ENCODE measurements at places on chromosomes 6 and 20.

GRCh38 chr6:169912266-169913095, 161.1 kb downstream of the ERMARD start:
- DNase-seq = no peak

- no peak for DNase-seq
Measured at GRCh38 chr6:10000551-10000950, 414.3 kb downstream of the TFAP2A start.

- DNase-seq = no peak
Measured at GRCh38 chr6:75102301-75102700, 103.6 kb downstream of the COL12A1 start.

DNA sequence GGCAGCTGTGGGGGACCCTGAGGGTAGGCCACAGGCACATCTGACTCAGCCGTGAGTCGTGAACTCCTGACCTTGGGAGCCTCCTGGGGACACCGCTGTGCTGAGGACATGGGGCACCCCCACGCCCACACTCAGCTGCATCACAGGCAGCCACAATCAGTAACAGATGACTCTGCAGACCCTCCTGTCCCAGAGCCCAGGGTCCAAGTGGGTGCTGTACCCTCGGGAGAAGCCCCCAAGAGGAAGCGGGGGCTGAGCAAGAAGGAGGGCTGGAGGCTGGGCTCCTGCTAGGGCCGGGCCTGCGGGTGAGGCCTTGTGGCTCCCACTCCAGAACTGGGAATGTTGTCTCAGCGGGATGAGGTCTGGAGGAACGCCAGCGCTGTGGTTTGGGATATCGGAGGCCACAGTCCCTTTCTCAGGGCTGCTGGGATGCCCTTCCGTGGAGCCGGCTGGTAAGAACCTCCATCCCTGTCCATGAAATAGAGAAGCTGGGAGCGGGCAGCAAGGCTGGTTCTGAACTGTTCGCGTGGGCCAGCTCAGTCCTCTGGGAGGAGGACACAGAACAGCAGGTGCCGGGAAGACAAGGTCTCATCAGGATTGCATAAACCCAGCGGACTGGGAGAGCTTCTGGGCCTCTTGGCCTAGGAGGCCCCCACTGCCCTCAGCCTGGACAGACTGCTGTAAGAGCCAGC, 3.1 kb upstream of the LAMA5 start:
- DNase-seq = no peak

DNA sequence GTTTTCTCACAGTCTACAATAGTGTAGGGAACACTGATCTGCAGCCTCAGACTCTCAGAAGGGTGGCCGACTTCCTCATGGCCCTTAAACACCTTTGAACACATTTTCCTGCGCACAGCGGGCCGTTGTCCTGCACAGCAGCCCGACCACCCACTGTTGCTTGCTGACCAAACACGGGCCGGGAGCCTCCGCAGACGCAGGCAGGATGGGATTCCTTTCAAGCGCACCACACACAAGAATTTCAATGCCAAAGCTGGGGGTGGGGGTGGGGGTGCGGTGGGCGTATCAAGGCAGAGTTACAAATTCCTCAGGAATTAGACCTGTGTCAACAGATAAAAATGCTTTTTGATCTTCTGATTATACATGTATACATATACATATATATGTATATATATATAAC, 74.5 kb downstream of the HUS1B start:
- no peak for DNase-seq

GRCh38 chr6:14732226-14732843, 513.5 kb upstream of the JARID2 start:
- no peak for DNase-seq

DNA sequence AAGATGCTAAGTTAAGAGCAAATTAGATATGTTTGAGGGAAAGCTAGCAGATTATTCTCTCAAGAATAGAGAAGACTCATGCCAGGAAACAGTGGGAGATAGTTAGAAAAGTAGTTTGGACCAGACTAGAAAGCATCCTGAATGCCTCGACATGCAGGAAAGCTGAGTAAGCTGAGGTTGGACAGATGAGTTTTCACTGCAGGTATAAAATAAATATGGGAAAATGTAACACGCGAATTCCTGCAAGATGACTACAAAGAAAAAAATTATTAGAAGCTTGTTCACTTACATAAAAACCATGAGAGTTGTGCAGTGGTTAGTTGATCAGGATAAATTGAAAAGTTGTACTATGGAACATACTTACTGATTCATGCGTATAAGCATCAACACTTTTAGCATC, 484.2 kb upstream of the MANEA start:
- DNase-seq = no peak

DNA sequence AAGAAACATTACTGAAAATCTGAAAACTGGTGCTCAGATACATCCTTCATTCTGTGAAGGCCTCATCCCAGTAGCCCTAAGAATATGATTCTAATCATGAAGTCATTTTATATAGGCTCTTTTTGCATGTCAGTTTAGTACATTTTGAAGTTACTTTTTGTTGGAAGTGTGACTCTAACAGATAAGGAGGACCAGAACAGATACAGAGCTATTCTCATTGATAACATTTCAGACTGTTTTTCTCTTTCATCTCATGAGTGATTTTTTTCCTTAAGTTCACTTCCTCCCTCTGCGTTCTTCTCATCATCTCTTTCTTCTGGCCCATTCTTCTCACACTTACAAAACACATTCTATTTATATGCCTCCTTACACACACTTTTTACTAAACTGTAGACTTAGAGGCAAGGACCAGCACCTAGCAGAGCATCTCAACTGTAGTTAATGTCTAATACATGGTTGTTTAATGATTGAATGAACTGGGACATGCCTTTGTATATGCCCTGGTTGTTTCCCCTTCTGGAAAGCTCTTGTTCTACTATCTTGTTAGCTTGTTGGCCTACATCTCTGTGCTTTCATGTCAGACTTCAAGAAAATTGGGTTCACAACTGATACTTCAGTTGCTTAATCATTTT, 8.7 kb downstream of the CTNNBL1 start:
- no peak for DNase-seq

- DNase-seq = no peak
Measured at GRCh38 chr6:12716298-12716916, at the start of gene PHACTR1. Gene PHACTR1 (plus strand): TSS chr6:12716767.

GRCh38 chr20:41072190-41072863, 43.7 kb downstream of the TOP1 start:
- DNase-seq = no peak

DNA sequence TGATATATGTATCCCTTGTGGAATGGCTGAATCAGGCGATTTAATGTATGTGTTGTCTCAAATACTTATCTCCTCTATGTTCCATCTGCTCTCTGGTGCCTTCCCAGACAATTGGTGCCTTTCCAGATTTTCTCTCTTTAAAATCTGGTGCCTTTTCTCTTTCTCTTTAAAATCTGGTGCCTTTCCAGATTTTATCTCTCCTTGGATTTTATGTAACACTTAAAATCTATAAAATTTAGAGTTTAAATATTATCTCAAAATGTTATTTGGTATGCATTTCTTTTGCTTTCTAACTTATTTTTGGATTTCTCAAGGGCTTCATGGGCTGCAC, 116.3 kb downstream of the KIF13A start:
- no peak for DNase-seq

DNA sequence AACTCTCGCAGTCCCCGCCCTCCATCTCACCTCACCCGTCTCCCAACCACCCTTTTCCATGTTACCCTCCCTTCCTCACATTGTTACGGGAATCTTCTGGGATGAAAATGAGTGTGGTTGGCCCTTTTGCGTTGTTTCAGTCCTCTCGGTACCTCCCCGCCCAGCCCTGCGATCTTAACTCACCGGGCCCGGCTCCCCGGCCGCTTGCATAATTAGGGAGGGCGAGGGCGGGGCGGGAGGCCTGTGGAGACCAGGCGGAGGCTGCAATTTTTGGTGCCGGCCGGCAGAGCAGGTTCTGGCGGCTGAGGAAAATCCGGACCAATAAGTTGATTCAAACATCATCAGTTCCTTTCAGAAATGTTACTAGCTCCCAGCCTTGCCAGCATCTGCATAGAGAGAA, 25.2 kb downstream of the TFAP2B start:
- no peak for DNase-seq

GRCh38 chr6:56514395-56514794, 128.3 kb downstream of the DST start:
- DNase-seq = no peak

- no peak for DNase-seq
Measured at GRCh38 chr20:34532756-34533155, 16.5 kb downstream of the DYNLRB1 start.

- no peak for DNase-seq
Measured at GRCh38 chr6:52540286-52540902, 36.5 kb downstream of the TRAM2 start.

DNA sequence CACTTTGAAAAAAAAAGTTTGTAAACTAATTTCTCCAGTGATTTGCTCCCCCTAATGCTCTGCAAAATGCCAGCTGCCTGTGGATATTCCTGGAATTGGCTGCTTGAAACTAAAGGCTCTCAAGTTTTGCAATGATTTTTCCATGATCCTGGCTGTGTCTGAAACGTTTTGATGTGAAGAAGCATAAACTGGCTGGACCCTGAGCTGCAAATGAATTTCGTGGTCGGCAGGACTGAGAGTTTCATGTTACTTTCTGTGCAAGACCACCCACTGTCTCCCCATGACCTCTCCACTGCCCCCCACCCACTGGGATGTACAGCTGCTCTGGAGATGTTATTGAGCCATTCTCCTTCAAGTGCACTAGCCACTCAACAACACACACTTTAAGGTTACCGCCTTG, 171.3 kb upstream of the SSTR4 start:
- no peak for DNase-seq

DNA sequence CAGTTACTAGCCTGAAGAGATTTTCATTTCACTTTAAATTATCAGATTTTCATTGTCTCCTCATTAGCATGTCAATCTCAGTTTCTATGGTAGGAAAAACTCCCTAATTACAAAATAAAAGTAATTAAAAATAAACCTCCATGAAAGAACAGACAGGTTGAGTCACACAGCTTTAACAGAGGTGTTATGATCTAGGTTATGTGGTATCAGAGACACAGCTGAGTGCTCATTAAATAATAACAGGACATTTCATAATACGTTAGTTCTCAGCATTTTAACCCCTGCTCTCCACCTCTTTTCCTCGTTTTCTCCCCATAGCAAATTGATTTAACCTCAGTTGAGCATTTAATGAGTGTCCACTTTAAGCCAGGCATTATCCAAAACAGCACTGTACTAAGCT, 21.9 kb downstream of the TPBG start:
- DNase-seq = no peak

- no peak for DNase-seq
Measured at GRCh38 chr6:161261325-161261724, 12.5 kb downstream of the AGPAT4 start.

- DNase-seq = no peak
Measured at GRCh38 chr6:111979633-111980032, 74.3 kb upstream of the CCN6 start.

GRCh38 chr6:108091288-108091687, 16.7 kb upstream of the OSTM1 start:
- DNase-seq = no peak

DNA sequence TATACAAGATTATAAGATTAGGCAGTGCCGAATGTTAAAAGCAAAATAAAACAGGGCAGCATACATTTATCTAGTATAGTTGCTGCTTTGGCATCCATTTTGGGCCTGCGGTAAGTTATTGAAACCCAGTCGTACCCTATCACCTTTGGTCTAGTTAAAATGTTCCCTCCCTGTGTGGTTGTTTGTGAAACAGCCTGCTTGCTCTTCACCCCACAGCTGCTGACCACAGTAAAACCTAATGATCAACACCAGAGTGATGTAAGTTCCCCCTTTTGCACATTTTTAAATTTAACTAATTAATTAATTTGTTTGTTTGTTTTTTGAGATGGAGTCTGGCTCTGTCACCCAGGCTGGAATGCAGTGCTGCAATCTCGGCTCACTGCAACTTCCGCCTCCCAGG, 50.3 kb upstream of the TXNDC5 start:
- DNase-seq = no peak

DNA sequence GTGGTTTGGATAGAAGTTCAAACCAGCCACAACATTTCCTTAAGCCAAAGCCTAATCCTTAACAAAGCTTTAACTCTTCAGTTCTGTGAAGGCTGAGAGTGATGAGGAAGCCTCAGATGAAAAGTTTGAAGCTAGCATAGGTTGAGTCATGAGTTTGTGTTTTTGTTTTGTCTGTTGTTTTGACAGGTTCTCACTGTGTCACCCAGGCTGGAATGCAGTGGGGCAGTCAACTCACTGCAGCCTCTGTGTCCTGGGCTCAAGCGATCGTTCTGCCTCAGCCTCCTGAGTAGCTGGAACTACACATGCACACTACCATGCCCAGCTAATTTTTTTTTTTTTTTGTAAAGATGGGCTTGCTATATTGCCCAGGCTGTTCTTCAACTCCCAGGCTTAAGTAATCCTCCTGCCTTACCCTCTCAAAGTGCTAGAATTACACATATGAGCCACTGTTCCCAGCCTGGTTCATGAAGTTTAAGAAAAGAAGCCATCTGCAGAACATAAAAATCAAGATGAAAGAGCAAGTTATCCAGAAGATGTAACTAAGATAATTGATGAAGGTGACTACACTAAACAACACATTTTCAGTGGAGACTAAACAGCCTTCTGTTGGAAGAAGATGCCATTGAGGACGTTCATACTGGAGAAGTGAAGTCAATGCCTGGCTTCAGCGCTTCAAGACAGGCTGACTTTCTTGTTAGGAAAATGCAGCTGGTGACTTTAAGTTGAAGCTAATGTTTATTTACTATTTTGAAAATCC, 96.2 kb downstream of the SMAP1 start:
- DNase-seq = no peak

DNA sequence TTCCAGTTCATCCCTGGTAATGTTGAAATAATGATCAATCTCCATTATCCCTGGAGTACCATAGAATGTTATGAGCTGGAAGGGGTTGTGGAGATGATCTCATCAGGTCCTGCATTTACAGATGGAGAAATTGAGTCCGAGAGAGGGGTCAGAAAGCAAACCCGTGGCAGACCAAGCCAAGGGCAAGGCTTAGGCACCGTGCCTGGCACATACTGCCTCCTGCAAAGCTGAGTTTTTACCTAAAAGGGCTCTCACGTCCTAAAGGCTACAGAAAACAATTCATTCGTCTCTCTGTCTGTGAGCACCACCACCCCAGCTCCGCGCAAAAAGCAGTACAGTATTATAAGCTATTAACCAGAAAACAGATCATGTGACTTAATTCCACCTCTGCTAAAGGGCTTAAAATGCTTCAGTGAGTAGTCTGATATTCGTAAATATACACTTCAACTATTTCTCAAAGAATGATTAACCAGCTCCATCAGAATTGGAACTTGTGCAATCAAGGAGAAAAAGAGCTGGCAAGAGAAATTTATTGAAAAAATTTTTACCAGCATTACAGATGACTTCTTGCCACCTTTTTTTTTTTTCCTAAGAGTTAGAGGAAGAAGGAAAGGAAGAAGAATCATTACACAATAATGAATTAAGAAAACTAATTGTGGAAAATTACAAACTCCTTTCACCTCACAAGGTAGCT, 3.4 kb upstream of the PARD6B start:
- no peak for DNase-seq

Data from stimulated activated CD8-positive, alpha-beta memory T cell treated with anti-CD3 and anti-CD28 coated beads, Interleukin-4, amount 100 ng/mL, for 1 hour (primary cell).